Left ventricle myocardium inferior (tissue), 1 donor: ENCODE measurements at places on chromosomes 11 and 22.

DNA sequence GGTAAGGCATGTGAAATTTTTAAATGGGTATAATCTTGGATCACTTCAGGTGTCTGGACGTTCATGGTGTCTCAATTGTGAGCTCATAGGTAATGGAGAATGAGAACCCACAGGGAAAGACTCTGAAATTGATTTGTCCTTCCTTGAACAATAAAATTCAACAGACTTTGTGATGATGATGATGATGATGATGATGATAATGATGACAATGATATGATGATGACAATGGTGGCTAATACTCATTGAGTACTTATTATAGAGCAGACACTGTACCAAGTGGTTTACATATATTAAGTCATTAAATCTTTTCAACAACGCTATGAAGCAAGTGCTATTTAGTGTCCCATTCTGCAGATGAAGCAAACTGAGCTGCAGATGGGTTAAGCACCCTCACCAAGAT lies 86.6 kb upstream of the BDNF start:
- H3K36me3 ChIP-seq: no peaks in the 10 kb centered on the region
- H3K27ac ChIP-seq: no peak overlapping the region
- H3K4me1 ChIP-seq: no peaks in the 10 kb centered on the region
- no peak for DNase-seq
- H3K4me3 ChIP-seq: no peak overlapping the region
- H3K27me3 ChIP-seq: no peaks in the 10 kb centered on the region

DNA sequence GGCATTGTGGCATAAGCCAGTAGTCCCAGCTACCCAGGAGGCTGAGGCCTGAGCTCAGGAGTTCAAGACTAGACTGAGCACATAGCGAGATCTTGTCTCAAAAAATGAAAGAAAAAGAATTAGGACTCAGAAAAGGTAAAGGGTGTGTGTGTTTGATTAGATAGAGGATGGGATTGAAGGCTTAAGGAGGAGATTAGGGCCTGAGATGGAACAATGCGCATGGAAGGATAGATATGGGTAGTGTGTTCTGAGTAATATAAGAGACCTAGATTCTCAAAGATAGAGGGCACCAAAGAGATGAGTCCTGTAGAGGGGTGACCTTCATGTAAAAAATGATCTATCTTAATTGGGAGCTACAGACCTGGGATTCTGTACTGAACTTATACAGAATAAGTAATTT lies 17.3 kb upstream of the RAB30 start:
- H3K27ac ChIP-seq: no peak overlapping the region
- H3K27me3 ChIP-seq: no peaks in the 10 kb centered on the region
- DNase-seq: no peak
- no peak overlapping the region for H3K4me3 ChIP-seq
- H3K36me3 ChIP-seq: no peaks in the 10 kb centered on the region

GRCh38 chr11:15141381-15141780 lies 26.7 kb downstream of the INSC start:
- no peak for DNase-seq
- no peak overlapping the region for H3K4me3 ChIP-seq
- no peak overlapping the region for H3K27ac ChIP-seq
- no peaks in the 10 kb centered on the region for H3K36me3 ChIP-seq
- H3K27me3 ChIP-seq: no peaks in the 10 kb centered on the region
- H3K4me1 ChIP-seq: peaks cover 16% of the 10 kb centered on the region

DNA sequence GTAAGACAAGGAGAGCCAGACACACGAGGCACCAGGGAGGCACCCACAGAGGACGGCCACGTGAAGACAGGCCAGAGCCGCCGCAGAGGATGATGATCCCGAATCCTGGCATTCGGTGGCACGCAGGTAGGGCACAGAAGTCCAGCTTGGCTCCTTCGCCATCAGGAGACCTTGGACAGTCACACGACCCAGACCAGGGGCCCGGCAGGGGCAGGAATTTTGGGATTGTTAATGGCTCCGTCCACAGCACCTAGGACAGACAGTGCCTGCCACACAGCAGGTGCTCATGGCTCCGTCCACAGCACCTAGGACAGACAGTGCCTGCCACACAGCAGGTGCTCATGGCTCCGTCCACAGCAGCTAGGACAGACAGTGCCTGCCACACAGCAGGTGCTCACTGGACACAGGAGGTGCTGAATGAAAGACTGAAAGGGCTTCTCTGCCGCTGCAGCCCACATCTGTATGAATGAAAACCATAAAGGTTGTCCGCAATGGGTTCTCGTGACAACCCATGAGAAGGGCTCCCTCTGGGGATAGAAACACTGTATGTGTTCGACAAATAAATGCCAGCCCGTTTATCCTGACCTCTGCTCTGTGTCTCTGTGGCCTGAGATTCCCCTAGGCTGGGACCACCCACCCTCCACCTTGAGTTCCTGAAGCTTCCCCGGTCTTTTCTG lies 341.6 kb downstream of the CTTN start:
- H3K4me3 ChIP-seq: no peak overlapping the region
- H3K27me3 ChIP-seq: peaks cover 87% of the 10 kb centered on the region
- DNase-seq: no peak
- no peak overlapping the region for H3K27ac ChIP-seq
- no peaks in the 10 kb centered on the region for H3K4me1 ChIP-seq

DNA sequence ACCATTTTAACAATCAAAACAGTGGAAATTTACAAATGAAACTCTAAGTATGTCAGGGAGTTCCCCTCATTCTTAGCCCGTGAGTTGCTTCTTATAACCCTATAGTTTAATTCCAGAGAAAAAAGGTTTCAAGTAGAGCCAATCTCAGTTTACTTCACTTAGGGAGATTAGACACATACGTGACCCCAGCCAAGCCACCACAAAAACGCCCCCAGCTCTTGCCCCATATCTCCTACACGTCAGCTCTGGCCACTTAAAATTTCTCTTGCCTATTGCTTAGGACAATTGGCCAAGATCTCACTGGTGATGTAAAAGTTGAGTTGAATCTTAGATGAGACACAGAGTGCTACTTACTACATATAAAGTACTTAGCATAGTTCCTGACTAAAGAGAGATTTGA lies 166.4 kb downstream of the ETS1 start:
- H3K27ac ChIP-seq: no peak overlapping the region
- H3K27me3 ChIP-seq: no peaks in the 10 kb centered on the region
- no peak for DNase-seq
- H3K4me3 ChIP-seq: no peak overlapping the region
- H3K36me3 ChIP-seq: no peaks in the 10 kb centered on the region

DNA sequence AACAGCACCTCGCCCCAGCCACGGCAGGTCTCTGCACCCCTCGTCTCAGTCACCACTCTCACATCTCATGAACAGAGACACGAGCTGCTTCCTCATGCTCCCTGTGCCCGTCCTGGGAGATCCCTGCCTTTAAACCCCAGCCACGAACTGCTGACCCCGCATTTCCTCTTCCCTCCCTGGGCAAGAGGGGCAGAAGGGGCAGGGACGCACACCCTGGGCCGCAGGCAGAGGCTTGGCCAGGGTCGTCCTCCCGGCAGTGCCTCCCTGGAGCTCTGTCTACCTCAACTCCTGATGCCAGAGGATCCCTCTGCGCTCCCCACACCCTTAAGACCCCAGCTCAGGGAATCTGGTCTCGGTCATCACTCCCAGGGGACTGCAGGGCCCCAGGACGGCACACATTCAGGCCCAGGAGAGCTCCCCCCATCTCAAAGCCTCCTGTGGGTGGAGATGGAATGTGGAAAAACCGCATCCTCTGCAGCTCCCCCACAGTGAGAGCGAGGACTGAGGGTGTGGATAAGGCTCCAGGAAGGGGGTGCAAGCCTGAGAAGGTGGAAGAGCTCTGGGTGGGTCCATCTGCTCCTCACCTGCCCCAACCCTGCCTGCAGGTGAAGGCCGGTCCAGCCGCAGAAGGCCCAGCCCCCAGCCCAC lies 1.2 kb downstream of the BID start:
- no peak overlapping the region for H3K27ac ChIP-seq
- no peak for DNase-seq
- H3K36me3 ChIP-seq: no peaks in the 10 kb centered on the region
- H3K4me3 ChIP-seq: peak overlapping the region; percentile 88
- H3K4me1 ChIP-seq: peaks cover 27% of the 10 kb centered on the region

DNA sequence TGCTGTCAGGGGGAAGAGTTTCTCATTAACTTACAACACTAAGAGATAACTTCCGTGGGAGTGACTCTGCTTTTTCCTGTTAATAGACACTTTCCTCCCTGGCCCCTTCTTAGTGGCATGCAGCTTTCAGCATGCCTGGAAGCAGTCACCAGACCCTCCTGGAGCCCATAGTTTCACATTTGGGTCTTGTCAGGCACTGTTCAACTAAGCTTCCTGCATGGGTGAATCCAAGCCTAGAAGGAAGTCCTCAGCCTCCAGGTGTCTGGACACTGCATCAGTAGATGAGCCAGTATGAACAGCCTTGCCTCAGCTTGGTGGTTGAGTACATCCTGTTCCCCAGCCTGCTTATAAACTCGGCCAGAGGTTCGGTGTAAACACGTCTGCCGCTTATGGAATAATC lies 68.1 kb downstream of the PPP6R3 start:
- H3K36me3 ChIP-seq: peaks cover 23% of the 10 kb centered on the region
- H3K4me3 ChIP-seq: no peak overlapping the region

- peak overlapping the region; percentile 85 for H3K27ac ChIP-seq
- H3K4me3 ChIP-seq: peak overlapping the region; percentile 97
- peaks cover 31% of the 10 kb centered on the region for H3K36me3 ChIP-seq
- H3K27me3 ChIP-seq: no peaks in the 10 kb centered on the region
- H3K4me1 ChIP-seq: peaks cover 37% of the 10 kb centered on the region
Measured at GRCh38 chr11:67303835-67304411, 593 bp downstream of the SSH3 start.

- no peaks in the 10 kb centered on the region for H3K27me3 ChIP-seq
- peaks cover 68% of the 10 kb centered on the region for H3K4me1 ChIP-seq
- peak; percentile 32 for DNase-seq
- no peak overlapping the region for H3K27ac ChIP-seq
- no peak overlapping the region for H3K4me3 ChIP-seq
- peaks cover 16% of the 10 kb centered on the region for H3K36me3 ChIP-seq
Measured at GRCh38 chr11:63866211-63866610, 27.3 kb downstream of the MARK2 start.

GRCh38 chr11:10376061-10376460 lies 71.2 kb downstream of the ADM start:
- H3K36me3 ChIP-seq: no peaks in the 10 kb centered on the region
- no peak overlapping the region for H3K4me3 ChIP-seq
- no peaks in the 10 kb centered on the region for H3K27me3 ChIP-seq
- peaks cover 18% of the 10 kb centered on the region for H3K4me1 ChIP-seq
- H3K27ac ChIP-seq: no peak overlapping the region

DNA sequence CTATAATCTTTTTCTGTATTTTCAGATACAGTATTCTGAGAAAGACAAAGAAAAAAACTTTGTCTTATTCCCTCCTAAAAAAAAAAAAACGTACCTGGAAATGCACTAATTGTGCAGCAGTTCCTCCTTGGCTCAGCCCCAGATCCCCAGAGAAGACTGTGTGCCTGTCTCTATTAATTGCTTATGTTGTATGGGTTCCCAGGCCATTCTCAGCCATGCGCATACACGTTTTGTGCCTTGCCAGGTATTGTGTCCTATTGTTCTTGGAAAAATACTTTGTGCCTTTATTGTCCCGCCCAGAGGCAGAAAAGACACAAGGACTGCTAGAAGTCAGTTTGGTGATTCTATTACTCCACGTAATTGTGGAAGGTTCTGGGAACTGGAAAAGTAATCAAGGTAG lies 91.2 kb downstream of the PIWIL4 start:
- no peaks in the 10 kb centered on the region for H3K27me3 ChIP-seq
- no peak overlapping the region for H3K4me3 ChIP-seq
- H3K36me3 ChIP-seq: no peaks in the 10 kb centered on the region
- H3K4me1 ChIP-seq: peaks cover 17% of the 10 kb centered on the region
- H3K27ac ChIP-seq: peak overlapping the region; percentile 55
- DNase-seq: peak; percentile 37

DNA sequence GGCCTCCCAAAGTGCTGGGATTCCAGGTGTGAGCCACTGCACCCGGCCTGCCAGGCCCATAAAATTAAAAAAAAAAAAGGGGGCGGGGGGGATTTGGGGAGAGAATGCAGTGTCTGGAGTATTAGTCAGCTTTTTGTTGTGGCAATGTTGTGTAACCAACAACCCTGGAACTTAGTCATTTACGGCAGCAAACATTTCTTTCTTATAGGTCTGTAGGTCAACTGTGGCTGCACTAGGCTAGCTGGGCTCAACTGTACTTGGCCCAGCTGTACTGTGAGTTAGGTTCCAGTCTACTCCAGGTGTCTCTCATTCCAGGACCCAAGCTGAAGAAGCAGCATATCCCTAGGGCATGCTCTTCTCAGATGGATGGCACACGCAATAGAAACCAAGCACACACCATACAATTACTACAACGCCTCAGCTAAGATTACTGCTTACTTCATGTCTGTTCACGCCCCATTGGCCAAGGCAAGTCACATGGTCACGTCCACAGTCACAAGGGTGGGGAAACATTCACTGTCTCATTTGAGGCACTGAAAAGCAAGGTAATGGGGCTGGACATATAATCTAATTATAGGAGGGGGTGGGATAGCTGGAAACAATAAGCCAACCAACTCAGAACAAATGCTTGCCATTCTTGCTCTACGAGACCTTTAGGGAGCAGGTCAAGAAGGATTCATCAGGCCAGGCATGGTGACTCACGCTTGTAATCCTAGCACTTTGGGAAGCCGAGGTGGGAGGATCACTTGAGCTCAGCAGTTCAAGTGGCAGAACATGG lies 10.4 kb upstream of the SPINDOC start:
- no peaks in the 10 kb centered on the region for H3K36me3 ChIP-seq
- H3K27ac ChIP-seq: no peak overlapping the region
- no peaks in the 10 kb centered on the region for H3K27me3 ChIP-seq
- H3K4me3 ChIP-seq: no peak overlapping the region
- peaks cover 19% of the 10 kb centered on the region for H3K4me1 ChIP-seq

DNA sequence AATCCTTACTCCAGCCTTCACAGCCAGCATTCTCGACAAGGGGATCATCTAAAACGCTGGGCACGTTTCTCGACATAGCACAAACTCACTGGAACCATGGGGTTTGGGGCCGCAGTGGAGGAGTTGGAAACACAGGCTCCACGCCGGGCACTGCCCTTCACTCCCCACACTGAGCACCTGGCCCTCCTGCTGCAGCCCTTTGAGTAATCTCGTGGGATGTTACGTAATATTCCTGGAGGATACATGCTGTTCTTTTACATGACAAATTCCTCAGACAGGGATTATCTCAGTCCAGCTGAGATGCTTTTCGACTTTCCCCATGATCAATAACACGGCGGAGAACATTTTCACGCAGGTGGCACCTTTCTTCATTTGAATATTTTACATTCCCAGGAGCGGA lies 408.0 kb downstream of the SHANK2 start:
- H3K36me3 ChIP-seq: no peaks in the 10 kb centered on the region
- H3K27ac ChIP-seq: no peak overlapping the region
- H3K4me1 ChIP-seq: no peaks in the 10 kb centered on the region
- peaks cover 95% of the 10 kb centered on the region for H3K27me3 ChIP-seq
- H3K4me3 ChIP-seq: no peak overlapping the region

DNA sequence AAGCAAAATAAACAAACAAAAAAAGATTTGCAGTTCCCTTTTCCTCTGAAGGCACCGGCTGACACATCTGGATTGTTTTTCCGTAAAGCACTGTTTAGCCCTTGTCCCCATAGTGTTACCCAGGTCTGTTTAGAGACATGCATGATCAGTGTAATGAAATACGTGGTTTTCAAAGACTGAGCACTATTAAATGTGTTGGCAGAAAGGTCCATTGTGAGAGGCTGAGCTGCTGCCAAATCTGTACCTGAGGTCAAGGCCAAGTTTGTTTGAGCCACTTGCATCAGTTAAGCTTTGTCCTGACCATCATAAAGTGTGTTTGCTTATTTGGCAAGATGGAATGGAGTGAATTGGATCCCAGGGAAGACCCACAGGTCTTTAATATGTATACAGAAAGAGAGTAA lies 26.3 kb downstream of the CTR9 start:
- no peaks in the 10 kb centered on the region for H3K27me3 ChIP-seq
- H3K4me1 ChIP-seq: peaks cover 38% of the 10 kb centered on the region
- H3K27ac ChIP-seq: peak overlapping the region; percentile 72
- no peak for DNase-seq
